ENCODE measurements at places on chromosomes 6 and 20.

DNA sequence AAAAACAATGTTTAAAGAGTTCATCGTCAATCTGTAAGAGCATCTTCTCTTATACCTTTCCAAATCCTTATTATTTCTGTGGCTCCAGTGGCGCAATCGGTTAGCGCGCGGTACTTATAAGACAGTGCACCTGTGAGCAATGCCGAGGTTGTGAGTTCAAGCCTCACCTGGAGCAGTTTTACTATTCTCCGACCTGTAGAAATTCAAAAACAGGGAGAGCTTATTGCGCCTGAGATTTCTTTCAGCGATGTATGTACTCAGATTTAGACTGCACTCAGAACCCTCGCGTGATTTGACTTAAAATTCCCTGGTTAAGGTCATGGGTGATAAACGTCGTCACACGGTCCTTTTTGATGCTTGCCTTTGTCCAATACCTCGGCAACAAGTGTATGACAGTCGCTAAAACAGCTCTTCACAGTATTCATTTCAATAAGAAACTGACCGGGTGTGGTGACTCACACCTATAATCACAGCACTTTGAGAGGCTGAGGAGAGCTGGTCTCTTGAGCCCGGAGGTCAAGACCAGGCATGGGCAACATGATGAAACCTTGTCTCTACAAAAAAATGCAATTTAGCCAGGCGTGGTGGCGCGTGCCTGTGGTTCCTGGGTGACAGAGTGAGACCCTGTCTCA, 11.9 kb downstream of the GPX5 start:
- peak; percentile 12 for DNase-seq

GRCh38 chr6:26350858-26351543, 14.0 kb upstream of the BTN3A2 start:
- DNase-seq, result no peak

GRCh38 chr6:84652356-84653026, 111.9 kb downstream of the TBX18 start:
- DNase-seq, result no peak

- DNase-seq, result no peak
These were observed 93.5 kb upstream of the MLN start for GRCh38 chr6:33897189-33897780.

- DNase-seq, result no peak
These were observed 79.4 kb upstream of the PRSS16 start for GRCh38 chr6:27168108-27168507.

DNA sequence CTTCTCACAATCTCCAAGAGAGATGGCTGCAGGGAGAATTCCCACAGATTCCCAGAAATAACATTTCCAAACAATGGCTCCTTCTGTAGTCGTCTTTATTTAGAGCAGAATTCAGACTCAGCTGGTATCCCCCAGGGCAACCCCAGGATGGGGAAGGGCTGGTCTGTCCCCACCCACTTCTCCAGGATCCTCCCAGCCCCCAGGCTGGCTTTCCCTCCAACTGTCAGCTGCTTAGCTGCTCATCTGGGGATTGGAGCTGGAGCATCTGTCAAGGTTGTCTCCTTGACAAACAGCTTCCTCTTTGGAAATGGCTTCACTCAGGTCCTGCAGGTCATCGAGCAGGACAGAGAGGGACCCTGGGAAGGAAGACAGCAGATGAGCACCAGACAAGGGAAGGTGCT, 3.5 kb upstream of the PSORS1C2 start:
- DNase-seq, result no peak

DNA sequence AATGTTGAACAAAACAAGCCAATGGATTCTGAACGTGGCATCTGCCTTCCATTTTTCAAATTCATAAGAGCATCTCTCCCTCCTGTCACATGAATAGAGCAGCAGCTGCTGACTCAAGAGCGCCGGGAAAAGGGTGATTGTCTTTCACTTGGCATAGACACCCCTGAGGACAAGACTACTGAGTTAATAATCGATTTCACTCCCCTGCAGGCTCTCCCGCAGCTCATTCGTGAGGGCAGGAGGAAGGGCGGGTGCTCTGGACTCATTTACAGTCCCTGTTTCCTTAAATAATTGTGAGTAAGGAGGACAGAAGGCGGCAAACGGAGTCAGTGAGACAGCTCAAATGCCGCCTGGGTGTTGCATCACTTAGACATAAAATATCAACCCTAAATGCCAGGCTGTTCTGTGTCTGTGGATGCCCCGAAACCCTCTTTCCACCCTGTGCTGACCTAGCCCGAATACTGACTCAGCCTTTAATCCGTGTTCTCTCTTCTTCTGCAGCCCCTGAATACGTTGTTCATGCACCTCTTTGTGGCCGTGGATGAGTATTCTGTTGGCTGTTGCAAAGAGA, 21.6 kb downstream of the CFAP61 start:
- DNase-seq, result no peak

DNA sequence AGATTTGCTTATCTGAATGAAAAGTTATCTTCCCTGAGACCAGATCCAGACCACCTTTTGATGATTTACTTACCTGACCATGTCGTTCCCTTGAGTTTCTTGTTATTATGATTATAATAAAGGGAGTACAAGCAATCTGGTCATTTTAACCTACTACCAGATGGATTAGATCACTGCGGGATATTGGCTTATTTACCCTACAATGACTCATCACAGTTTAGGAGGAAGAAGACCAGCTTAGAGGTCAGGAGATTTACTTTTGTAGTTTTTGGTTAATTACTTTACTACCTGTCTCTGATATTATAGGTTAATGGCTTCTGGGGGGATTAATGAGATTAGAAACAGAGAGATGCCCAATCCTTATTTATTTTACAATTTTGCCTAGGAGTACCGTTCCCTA, 10.7 kb downstream of the PKIB start:
- DNase-seq, result no peak

DNA sequence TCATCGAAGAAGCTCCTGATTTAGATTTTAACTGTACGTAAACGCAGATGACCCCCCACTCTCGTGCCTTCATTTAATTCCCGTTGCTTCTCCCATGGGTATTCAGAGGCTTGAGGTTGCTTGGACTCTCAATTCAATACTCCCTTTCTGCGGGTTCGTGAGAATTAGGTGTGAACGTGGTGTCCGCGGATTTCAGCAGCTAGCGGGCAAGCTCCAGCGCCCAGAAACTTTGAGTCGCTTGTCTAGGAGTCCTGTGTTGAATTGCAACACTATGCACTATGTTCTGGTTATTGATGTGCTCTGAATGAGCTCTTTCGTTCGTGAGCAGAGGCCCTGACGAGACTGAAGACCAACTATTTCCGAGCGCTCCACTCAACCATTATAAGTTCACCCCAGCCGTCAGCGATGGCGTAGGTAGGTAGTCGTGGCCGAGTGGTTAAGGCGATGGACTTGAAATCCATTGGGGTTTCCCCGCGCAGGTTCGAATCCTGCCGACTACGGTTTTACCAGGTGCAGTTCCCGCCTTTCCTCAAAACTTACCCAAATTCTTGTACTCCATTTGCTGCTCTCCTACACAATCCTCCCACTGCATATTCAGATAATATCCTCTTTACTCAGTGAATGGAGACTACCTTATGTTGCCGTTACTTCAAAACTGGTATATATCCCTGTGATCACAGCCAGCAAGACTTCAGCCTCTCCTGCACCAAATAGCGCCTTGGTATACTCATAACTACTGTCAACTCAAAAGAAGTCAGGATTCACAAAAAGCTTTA, 72.6 kb upstream of the ZNF184 start:
- peak; percentile 27 for DNase-seq

DNA sequence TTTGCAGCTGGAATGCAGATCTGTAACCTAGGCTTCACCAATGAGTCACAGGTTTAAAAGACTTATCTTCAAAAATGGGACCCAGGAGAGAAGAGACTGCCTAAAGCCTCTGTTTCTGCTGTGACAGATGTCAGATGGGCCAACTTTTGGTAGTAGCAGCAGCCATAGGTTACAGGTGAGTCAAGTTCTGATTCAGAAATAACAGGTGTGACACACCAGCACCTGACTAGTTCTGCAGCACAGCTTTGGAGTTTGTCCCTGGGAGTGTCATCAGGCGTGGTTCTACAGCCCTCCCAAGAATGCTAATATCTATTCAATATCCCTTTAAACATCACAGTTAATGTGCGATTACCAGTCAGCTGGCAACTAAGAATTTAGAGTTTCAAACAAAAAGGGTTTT, 121.9 kb upstream of the BTN3A2 start:
- DNase-seq, result no peak

- DNase-seq, result no peak
These were observed 124.9 kb upstream of the MAFB start for GRCh38 chr20:40813708-40814630.

GRCh38 chr6:142013875-142014495, 118.7 kb upstream of the GJE1 start:
- DNase-seq, result no peak

- no peak for DNase-seq
These were observed 62.7 kb upstream of the ELOVL5 start for GRCh38 chr6:53411451-53411850.

DNA sequence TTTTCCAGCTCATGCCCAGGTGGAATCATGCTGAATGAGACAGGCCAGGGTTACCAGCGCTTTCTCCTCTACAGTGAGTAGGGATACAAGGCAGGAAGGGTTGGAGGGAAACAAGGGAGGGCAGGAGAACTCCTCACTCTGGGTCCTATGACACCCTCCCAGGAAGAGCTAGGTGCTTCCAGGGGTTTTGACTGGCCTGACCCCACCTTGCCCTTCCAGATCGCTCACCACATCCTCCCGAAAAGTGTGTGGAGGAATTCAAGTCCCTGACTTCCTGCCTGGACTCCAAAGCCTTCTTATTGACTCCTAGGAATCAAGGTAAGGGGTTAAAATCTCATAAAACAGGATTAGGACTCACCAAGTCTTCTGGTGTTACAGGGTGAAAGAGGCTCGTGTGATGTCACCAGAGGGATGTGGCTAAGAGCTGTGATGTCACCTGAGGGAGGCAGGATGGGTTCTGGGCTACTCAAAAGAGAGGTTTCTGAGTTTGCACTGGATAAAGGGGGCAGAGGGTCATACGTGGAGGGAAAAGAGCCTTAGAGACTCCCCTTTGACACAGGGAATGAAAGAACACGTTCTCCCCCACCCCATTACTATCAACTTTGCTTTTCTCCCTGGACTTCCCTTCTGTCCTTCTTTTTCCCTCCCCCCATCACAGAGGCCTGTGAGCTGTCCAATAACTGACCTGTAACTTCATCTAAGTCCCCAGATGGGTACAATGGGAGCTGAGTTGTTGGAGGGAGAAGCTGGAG, 1.9 kb downstream of the APOM start:
- no peak for DNase-seq

DNA sequence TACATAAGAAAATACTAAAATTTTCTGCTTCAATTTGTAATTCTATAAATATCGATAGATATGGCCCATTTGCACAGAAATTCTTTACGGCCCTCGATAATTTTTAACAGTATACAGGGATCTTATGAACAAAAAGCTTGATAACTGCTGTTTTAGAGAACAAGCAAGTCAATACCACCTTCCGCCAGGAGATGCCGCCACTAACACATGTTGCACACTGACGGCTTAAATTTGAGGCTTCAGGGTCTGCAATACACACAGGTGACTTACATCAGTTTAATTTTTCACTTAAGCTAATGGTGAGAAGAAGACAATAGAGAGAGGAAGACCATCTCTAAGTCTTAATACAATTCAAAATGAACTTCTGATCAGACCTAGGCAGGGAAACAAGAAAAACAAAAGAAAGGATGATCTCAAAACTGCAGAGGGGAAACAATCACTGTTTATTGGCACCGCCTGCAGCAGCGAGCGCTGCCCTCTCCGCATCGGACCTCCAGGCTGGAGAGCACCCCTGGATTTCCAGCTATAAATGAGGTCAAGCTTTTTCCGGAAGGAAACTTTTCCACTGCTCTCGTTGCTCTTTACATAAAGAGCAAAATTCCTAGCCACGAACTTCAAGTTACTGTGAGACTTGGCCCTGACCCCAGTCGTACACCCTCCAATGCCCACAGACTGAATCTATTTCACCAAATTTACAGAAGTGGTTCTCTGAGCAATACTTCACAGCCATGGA, 53.9 kb downstream of the OTOR start:
- peak; percentile 68 for DNase-seq

GRCh38 chr6:19905584-19905983, 68.4 kb downstream of the ID4 start:
- no peak for DNase-seq

GRCh38 chr6:16045238-16045637, 83.6 kb upstream of the MYLIP start:
- no peak for DNase-seq

DNA sequence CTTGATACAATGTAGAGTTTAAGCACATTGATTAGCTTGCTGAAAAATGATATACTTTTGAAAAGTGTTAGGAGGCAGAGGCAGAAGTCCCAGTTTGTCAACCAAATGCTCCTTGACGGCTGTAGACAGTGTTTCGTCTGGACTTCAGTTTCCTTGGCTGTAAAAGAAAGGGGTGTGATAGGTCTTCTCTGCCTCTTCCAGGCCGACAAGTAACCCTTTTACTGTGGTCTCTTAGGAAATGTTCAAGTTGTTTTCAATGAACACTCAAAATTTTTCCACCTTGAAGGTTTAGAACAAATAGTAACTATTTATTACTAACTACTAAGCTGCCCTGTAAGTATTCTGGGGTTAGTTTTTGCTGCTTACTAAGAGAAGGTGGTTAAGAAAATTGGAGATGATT, 122.4 kb downstream of the IRF4 start:
- no peak for DNase-seq

All from NCI-H1930 (cell line).